ENCODE measurements at places on chromosomes 11 and 22.

GRCh38 chr22:28911777-28912669 is 28.7 kb downstream of the ZNRF3 start:
- DNase-seq = no peak

DNA sequence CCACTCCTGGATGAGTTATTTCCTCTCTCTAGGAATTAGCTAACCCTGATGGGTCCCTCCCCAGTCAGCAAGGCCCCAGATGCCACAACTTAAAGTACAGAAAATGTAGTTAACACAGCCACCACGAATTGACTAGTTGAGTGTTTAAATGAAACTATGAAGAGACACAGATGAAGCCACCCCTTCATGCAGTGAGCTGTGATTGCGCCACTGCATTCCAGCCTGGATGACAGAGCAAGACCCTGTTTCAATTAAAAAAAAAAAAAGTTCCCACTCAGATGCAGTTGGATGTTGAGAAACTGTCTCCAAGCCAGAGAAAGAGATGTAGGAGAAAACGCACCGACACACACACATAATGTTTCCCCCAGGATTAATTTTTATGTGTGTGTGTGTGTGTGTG is 53.3 kb downstream of the SCN3B start:
- no peak for DNase-seq

DNA sequence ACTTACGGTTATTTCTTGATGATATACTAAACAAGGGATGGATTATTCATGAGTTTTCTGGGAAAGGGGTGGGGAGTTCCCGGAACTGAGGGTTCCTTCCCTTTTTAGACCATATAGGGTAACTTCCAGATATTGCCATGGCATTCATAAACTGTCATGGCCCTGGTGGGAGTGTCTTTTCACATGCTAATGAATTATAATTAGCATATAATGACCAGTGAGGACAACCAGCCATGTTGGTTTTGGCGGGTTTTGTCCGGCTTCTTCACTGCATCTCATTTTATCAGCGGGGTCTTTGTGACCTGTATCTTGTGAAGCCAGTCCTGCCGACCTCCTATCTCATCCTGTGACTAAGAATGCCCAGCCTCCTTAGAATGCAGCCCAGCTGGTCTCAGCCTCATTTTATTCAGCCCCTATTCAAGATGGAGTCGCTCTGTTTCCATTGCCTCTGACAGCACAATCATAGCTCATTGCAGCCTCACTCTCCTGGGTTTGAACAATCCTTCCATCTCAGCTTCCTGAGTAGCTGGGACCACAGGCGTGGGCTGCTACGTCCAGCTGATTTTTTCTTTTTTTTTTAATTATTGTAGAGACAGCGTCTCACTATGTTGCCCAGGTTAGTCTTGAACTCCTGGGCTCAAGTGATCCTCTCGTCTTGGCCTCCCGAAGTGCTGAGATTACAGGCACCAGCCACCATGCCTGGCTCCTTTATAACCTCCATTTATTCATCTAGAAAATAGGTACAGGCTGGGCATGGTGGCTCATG is 52.6 kb upstream of the EMID1 start:
- no peak for DNase-seq

DNA sequence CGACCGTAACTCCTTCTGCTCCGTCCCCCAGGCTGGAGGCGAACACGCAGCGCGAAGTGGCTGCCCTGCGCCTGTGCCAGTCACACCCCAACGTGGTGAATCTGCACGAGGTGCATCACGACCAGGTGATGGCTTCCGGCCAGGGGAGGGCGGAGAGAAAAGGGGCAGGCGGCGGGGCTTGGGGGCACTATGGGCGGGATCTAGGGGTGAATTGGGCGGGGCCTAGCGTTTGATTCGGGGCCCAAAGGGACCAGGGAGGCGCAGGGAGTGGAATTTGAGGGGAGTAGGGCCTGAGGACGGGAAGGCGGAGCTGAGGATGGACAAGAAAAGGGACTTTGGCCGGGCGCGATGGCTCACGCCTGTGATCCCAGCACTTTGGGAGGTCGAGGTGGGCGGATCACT is 9.7 kb downstream of the RPS6KA4 start:
- no peak for DNase-seq

DNA sequence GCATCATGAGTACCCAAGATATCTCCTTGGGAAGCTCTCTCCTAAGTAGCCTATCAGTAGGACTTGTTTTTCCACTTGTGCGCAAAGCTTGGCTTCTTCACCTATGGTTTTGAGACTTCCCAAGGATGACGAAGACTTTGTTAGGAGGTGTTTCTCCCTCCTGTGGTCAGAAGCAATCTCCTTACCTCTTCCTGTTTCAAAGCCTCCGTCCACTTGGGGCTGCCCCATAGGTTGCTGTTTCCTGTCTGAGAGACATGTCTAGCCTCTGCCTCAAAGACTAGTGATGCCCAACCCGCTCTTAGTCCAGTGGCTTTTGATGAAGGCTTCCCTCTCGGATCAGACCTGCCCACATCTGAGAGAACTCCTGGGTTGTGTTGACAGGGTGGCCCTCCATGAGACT is 92.9 kb downstream of the TRAF6 start:
- no peak for DNase-seq

GRCh38 chr11:29166306-29166705 is 850.5 kb downstream of the KCNA4 start:
- no peak for DNase-seq

- no peak for DNase-seq
Measured at GRCh38 chr11:44351006-44351660, 41.2 kb upstream of the ALX4 start.

Data from stimulated activated CD8-positive, alpha-beta memory T cell treated with anti-CD3 and anti-CD28 coated beads, Interleukin-2, amount 100 ng/mL, for 48 hours (primary cell).